H4 (cell line): ENCODE measurements at places on chromosomes 3 and 15. TPM values are rescaled to one million over a fixed set of nuclear protein-coding genes. Genes with fewer than 3 reads are reported as not detected.
A peak's percentile ranks its signal among the peaks of the same experiment; 100 is the strongest.

GRCh38 chr3:138347960-138348753 is at the start of gene MRAS:
Gene MRAS (plus strand): TSS chr3:138348579. CDS start chr3:138372884, 24,305 bp downstream.
- DNase-seq = peak; percentile 35

DNA sequence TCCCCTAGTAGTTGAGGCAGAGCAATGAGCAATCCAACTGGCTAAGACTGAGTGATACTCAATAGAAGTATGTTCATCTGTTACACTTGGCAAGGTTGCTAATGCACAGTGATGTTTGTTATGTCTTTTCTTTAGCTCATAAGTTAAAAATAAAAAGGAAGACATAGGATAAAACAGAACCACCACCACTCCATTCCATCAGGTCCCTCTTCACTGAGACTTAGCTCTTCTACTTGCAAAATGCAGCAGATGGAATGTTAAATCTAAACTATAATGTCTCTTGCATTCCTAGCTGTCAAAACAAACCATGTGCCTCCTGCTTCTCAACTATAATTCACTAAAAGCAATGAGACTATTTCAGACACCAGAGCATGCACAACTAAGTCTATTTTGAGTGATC is 265.6 kb upstream of the UBE2E2 start:
- DNase-seq = no peak

GRCh38 chr3:142976621-142977398 is 13.3 kb upstream of the PAQR9 start:
- DNase-seq = peak; percentile 97

Gene CHST13
- total RNA-seq = 0.37 TPM in 1 of 2 replicates, not detected in the other

DNA sequence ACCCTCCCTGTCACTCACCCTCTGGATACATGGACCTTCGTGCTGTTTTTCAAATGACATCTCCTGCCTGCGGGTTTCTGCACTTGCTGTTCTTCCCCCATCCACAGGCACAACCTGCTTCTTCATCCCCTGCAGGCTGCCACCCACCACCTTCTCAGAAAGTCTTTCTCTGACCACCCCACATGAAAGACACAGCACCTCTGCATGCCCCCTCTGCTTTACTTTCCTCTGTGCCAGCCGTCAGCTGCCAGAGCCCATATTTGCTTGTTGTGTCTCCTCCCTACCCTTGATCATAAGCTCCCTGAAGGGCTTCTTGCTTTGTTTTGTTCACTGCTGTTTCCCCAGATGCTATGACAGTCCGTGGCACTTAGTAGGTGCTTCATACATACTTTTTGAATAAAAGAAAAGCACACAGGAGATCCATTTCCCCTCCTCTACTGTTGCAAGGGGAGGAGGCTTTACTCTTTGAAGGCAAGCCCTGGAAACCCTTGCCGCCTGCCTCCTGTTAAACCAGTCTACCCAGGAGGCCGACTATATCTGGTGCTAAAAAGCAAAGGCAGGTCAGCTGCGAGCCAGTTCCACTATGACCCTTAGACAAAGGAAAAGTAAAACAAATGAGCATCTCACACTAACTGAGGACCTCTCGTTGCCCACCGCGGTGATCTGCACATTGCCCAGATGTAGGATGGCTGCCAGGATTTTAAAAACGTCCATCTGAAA is 31.9 kb downstream of the MYO5C start:
- DNase-seq = no peak

- DNase-seq = no peak
Measured at GRCh38 chr3:133162670-133163305, 124.6 kb downstream of the TMEM108 start.

DNA sequence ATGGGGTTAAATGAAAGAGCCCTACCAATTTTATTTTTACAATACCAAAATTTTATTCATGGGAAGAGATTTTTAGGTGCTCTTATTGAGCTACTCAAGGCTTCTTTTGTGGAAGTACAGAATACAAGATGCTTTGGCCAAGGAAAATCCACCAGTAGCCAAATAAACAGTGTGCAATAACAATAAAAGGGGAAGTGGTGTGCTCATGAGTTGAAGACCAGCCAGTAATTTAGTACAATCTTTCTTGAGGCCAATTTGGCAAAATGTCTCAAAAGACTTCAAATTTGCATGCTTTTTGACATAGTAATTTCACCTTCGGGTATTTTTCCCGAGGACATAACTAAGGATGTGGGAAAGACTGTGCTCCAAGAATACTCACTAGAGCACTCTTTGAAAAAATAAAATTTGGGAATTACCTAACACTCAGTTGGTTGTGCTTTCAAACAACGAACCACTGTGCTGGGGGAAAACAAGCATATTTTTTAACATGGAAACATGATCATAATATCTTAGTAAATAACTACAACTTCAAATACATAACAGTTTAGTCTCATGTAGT is 294.0 kb downstream of the DIPK2A start:
- no peak for DNase-seq

Gene P2RY12
- not detected in 2 replicates for total RNA-seq

Gene MINDY4B
- not detected in 2 replicates for total RNA-seq
